ENCODE measurements at places on chromosomes 4 and X.

- DNase-seq = no peak
Measured at GRCh38 chr4:110865611-110866259, 242.9 kb upstream of the PITX2 start.

GRCh38 chrX:94053575-94053974 lies 379.6 kb downstream of the FAM133A start:
- no peak for DNase-seq

DNA sequence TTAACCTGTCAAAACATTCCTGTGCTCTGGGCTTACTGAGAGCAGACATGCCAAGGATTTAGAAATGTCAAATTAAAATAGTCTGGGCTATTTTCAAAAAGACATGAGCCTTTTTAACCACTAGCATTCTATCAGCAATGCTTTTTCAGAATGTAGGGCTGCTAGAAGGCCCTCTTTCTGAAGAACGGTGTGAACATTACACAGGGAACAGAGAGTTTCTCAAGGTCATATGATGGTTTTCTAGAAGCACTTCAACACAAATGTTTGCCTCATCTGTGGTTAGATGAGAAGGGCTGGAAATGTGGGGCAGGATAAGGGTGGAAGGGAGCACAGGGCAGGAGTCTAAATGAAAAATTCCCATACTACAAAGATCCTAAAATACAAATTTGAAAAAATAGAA lies 39.3 kb downstream of the GRIA3 start:
- no peak for DNase-seq

GRCh38 chr4:186900232-186900900 lies 176.7 kb upstream of the FAT1 start:
- DNase-seq = no peak

- DNase-seq = no peak
Measured at GRCh38 chr4:113008135-113008534, 41.3 kb upstream of the ANK2 start.

DNA sequence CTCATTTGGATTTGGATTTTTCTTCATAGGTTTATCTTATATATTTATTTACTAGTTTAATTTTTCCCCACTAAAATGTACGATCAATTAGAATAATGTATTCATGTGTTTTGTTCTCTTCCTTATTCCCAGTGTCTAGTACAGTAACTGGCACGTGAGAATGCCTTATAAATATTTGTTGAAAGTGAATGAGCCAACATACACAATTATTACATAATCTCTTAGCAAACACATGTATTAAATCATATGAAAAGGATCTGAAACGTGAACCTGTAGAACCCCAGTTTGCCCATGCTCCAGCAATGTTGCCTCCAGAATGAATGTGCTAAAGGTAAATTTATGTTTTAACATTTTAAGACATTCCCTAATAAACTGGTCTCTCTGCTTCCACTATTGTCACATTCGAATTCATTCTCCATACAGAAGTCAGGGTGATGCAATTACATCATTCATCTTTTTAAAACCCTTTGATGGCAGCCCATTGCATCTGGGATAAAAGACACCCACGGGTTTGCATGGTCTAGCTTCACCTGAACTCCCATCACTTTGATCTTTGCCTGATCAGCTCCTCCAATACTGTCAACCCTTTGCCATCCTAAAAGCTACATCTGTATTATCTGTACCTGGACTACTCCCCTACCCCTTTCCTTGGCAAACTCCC lies 30.7 kb upstream of the AREG start:
- DNase-seq = no peak

GRCh38 chr4:125582302-125582701 lies 267.5 kb downstream of the FAT4 start:
- DNase-seq = no peak

GRCh38 chr4:79212311-79212710 lies 113.5 kb downstream of the NAA11 start:
- DNase-seq = no peak

GRCh38 chrX:39782276-39782675 lies 315.5 kb downstream of the BCOR start:
- DNase-seq = no peak

GRCh38 chrX:130299279-130300009 lies 30.7 kb upstream of the ZNF280C start:
- no peak for DNase-seq

GRCh38 chr4:80011636-80012236 lies 61.3 kb downstream of the ANTXR2 start:
- no peak for DNase-seq

- DNase-seq = no peak
Measured at GRCh38 chr4:20421603-20421985, 169.9 kb downstream of the SLIT2 start.

GRCh38 chr4:26964994-26965393 lies 104.4 kb downstream of the STIM2 start:
- DNase-seq = no peak

GRCh38 chrX:130393451-130394074 lies 8.1 kb upstream of the GPR119 start:
- peak; percentile 50 for DNase-seq

DNA sequence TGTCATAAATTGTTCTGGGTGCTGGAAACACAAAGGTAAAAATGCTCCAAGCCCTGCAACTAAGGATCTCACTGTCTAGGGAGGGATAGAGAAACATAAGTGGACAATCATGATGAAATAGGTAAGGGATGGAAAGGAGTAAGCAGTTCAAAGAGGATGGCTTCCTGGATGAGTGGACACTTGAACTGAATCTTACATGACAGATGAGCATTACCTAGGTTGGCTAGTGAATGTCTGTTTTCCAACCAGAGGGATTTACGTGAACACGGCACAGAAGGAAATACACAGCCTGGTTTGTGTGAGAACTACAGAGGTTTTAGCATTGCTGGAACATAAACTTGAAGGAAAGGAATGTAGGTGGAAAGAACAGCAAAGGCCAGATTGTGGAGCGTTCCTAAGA lies 150.2 kb upstream of the GALNT7 start:
- peak; percentile 87 for DNase-seq

All from cerebellar cortex (tissue), 1 donor.